Activated T-cell treated with anti-CD3 and anti-CD28 coated beads, Interleukin-2, amount 50 U/mL, for 72 hours (primary cell): ENCODE measurements at places on chromosomes 6 and 20. TPM values are rescaled to one million over a fixed set of nuclear protein-coding genes. Genes with fewer than 3 reads are reported as not detected.

DNA sequence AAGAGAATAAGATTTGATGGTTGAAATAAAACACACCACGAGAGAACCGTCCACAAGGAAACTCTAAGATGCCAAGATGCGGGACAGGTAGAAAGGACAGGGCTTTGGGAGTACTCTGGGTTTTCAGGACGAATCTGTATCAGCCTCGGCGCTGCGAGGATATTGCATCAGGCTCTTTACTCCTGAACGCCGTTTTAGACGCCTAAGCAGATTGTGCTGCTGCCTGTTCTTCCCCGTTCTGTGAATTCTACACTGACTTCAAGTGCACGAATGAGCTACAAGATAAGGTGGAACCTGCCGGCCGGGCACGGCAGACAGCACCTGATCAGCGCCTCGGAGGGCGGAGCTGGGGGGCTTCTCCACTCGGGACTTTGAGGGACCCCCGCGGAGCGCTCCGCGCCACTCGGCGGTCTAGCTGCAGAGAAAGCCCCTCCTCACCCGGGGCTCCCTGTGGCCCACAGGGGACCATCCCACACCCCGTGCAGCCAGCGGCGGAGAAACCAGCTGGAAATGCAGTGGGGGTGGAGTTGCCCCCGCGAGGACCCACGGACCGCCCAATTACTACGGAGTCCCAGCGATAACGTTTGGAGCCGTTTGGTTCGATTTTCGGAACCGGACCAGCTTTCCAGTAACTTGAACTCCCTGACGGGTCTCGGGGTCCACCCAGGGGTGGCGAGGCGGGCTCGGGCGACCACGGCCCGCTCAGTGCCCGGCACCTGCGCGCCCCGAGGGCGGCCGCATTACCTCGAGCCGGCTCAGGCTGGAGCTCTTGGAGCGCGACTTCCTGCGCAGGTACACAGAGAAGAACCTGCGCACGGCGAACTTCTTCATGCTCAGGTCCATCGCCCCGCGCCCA is 646 bp downstream of the RPS6KA2 start:
- DNase-seq: peak; percentile 30

Gene HLA-A
- total RNA-seq: 1,795 TPM

Gene PLEKHG1
- 27.1 TPM for total RNA-seq

- DNase-seq: peak; percentile 29
Observed at GRCh38 chr6:20919677-20920385, 385.6 kb downstream of the CDKAL1 start.

DNA sequence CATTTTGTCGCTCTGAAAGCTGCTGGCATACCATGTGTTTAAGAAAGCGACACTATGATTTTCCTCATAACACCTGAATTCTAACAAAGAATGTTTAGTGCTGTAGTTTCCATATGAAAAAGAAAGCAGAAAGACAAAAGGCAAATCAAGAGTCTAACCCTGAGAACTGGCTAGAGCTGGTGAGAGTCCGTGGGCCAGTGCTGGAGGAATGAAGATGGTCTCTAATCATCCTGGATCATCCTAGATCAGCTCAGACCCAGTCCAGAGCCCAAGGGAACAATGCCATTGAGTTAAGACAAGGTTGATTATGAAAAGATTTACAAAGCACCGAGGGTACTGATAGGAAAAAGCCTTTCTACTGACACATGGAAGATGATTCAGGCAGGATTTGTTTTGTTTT is 73.0 kb upstream of the MYLIP start:
- no peak for DNase-seq

DNA sequence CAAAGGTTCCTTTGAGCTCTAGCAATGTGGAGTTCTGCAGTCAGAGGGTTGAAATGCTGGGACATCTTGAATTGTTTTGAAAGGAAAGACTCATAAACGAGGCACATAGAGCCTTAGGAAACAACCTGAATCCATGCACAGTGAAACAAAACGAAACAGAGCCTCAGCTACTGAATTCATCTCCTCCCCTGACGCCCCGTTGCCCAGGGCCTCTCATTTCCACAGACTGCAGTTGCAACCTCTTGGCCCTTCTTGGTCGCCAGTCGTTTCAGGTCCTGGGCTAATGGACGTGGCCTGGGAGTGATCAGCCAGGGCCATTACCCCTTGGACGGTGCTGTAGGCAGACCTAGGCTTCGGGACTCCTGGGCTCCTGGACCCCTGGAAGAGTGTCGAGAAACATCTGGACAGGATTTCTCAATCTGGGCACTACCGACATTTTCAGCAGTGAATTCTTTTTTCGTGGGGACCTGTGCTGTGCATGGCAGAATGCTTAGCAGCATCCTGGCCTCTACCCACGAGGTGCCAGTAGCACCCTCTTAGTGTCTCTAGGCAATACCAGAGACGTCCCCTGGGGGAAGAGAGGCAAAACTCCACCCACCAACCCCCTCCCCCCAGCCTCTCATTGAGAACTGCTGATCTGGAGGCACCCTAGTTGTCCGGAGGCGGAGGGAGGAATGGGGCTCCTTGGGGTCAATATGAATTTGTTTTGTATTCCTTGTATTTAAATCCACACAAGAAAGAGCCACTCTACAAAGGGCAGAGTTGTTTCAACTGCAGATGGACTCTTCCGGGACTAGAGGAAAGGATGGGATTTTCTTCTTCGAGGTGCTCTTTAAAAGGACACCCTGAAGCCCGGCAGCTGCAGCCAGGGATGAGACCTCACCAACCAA is 50.2 kb downstream of the TMEM242 start:
- DNase-seq: peak; percentile 23

Gene RCAN2
- total RNA-seq: 7.4 TPM

Gene OPRL1
- total RNA-seq: 1.3 TPM

- DNase-seq: peak; percentile 67
Observed at GRCh38 chr6:39309942-39310531, 4.2 kb downstream of the KCNK17 start.

DNA sequence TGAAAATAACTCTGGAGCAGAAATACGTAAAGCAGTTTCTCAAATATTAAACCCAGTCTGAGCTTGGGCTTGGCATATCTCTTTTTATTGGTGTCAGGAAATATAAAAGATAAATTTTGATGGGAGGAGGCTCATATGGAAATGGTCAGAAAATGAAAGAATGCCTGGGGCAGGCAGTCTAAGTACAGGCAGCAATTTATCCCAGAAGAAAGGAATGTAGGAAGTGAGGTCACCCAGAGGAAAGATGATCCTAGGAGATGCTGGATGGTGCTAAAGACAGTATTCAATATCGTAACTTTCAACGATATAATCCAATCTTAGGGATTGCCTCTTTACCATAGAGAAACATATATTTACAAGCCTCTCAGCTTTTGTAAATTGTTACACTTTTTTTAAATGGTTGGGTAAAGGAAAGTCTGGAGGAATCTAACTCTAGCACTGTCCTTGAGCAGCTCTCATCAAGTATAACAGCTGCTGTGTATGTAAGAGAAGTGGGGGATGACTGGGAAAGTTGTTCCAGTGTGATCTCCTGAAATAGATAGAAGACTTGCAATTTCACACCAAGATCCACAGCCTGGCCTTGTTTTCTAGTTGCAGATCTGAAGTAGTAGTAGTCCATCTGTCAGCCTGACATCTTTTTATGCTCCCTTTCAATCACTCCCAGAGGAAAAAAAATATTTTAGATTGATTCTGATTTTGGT is 256.9 kb upstream of the SASH1 start:
- no peak for DNase-seq

GRCh38 chr6:5469101-5469846 is 208.0 kb downstream of the FARS2 start:
- DNase-seq: no peak

- no peak for DNase-seq
Observed at GRCh38 chr6:55014321-55015088, 159.8 kb upstream of the HCRTR2 start.

- peak; percentile 86 for DNase-seq
Observed at GRCh38 chr6:157755746-157756411, 67.2 kb upstream of the SNX9 start.

Gene LINC00237
- 0.41 TPM for total RNA-seq

DNA sequence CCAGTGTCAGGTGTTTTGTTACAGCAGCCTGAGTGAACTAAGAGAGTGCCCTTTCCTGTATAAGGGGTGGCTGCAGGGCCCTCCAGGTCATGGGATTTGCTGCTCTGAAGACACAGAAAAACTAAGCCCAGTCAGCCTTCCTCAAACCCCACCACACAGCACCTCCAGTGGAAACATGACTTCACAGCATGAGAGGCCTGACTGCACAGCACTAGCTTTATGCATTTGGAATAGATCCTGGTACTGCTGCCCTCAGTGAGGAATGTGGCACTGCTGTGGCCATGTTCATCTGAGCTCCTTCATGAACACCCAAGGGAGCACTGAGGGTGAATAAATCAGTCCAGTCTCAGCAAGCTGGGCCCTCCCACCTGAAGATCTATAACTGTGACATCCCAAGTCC is 296.1 kb upstream of the FOXQ1 start:
- DNase-seq: no peak

Gene SHLD1
- total RNA-seq: 14.4 TPM

Gene RGS17
- total RNA-seq: not detected

DNA sequence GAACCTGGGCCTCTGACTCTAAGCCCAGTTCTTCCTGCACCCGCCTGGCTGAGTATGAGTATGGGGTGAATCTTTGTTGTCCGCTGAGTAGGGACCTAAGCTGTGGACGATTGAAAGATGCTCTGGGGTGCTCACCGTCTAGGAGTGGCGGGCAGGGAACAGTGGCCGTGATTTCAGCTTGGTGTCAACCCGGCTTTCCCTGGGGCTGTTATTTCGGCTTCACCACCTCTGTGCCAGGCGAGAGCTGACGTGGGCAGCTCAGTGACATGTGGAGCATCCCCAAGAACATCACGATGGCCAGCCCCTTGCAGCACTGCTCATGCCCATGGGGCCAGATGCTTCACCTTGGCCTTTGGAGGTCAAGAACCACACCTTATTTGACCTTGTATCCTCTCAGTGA is 102.6 kb downstream of the TOX2 start:
- no peak for DNase-seq

DNA sequence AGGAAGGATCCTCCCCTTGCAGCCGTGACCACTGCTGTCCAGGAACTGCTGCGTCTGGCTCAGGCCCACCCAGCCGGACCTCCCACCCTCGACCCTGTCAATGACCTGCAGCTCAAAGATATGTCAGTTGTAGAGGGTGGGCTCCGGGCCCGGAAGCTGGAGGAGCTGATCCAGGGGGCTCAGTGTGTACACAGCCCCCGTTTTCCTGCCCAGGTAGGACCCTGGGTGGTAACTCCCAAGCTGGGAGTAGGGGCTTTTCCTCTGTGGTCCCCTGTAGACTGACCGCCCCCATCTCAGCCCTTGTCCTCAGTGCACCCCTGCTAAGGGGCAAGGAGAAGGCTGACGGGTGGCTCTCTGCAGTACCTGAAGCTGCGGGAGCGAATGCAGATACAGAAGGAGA is 3.6 kb downstream of the DXO start:
- no peak for DNase-seq

- no peak for DNase-seq
Observed at GRCh38 chr6:168841609-168842278, 400.8 kb downstream of the SMOC2 start.

Gene ECT2L
- not detected for total RNA-seq

- DNase-seq: no peak
Observed at GRCh38 chr6:81396916-81397315, 355.6 kb downstream of the TENT5A start.

GRCh38 chr6:160363016-160363996 is 15.1 kb downstream of the SLC22A3 start:
- no peak for DNase-seq

Gene AFDN
- total RNA-seq: 31.9 TPM

Gene C6orf15
- not detected for total RNA-seq

GRCh38 chr20:60453388-60454246 is 495.4 kb downstream of the CDH26 start:
- DNase-seq: no peak

Gene NPEPL1
- 29.0 TPM for total RNA-seq
